HT-29 (cell line): ENCODE measurements at places on chromosomes 1 and 21. TPM values are rescaled to one million over a fixed set of nuclear protein-coding genes. Genes with fewer than 3 reads are reported as not detected.

STUM gene
- not detected in 2 replicates for total RNA-seq

DNA sequence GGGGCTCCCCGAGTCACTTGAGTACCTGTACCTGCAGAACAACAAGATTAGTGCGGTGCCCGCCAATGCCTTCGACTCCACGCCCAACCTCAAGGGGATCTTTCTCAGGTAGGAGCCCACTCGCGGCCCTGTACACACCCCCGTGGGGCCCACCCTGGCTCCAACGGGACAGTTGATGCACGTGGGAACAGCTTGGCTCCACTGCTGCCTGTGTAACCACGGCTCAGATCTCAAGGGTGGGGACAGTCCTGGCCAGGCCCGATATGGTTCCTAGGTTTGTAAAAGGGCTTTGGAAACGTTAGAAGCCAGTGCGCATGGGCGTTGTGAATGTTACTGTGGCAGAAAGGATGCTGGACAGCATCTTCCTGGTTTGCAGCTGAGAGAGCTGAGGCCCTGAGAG is 18.8 kb downstream of the PODN start:
- DNase-seq, result no peak

- no peak for DNase-seq
These were observed 26.4 kb downstream of the CHI3L2 start for GRCh38 chr1:111253876-111254275.

DNA sequence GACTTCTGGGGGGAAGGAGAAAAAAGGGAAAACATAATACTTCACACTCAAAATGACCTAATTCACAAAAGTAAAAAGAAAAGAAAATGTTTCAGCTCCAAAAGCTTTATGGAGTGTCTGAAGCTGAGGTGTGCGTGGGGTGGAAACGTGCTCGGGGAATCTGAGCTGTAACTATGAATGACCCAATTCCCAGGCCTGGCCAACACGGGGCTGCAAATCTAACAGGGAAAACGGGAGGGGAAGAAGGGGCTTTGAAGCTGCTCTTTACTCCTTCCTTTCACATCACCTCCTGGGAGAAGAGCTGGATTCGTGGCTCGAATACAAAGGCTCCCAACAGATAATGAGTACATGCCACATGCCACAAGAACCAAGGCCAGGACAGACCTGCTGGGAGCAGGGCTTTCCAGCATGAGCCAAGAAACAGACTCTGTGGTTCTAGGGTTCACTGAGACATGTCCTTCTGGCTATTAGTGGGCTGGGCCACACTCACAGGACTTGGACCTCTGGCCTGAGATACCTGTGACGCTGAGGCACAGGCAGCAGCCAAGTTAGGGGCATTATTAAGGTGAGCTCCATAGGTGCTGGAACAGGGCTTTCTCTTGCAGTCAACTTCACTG is 51.5 kb downstream of the SLC66A1 start:
- no peak for DNase-seq

DNA sequence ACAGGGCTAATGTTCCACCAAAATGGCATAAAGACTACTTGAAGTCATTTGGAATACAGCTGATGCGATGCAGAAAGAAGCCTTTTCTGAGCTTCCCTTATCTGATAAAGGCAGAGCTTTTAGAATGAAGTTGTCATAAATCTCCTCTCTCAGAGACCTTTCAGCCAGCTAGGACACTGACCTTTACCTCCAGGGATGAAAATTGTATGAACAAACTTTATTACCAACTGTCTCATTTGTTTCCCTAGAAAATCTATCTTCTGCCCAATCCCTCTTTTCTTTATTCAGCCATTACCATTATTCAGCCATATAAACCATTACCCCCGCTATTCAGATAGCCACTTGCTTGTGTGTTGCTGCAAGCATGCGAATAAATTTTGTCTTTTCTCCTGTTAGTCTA is 29.7 kb upstream of the RNF2 start:
- no peak for DNase-seq

DNA sequence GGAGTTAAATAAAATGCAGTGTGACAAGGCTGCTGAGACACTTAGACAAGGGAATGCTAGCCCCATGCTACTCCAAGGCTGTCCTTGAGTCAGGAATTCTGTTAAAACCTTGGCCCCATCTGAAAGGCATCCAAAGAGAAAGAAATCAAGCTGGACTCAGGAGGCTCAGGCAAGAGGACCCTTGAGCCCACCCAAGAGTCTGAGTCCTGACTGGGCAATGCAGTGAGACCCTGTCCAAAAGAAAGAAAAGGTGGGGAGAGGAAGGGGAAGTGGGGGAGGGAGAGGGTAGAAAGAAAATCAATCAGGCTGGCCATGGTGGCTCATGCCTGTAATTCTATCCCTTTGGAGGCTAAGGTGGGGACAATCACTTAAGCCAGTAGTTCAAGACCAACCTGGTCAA is 26.7 kb downstream of the CLSTN1 start:
- no peak for DNase-seq

- DNase-seq, result no peak
These were observed 19.4 kb upstream of the TMEM125 start for GRCh38 chr1:43250351-43250761.

DNA sequence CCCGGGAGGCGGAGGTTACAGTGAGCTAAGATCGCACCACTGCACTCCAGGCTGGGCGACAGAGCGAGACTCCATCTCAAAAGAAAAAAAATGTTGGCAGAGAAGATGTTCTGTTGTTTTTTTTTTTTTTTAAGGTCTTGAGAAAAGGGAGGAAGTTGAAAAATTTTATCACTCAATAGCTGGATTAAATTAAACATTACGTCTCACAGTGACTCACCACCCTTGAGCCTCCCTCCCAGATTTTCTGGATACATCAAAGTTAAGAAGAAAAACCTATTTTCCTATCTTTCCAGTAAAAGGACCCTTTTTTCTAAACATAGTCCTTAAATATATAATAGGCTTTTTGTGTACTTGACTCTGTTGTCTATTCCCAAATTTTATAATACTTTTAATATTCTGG is 35.5 kb downstream of the IFNAR1 start:
- no peak for DNase-seq

DNA sequence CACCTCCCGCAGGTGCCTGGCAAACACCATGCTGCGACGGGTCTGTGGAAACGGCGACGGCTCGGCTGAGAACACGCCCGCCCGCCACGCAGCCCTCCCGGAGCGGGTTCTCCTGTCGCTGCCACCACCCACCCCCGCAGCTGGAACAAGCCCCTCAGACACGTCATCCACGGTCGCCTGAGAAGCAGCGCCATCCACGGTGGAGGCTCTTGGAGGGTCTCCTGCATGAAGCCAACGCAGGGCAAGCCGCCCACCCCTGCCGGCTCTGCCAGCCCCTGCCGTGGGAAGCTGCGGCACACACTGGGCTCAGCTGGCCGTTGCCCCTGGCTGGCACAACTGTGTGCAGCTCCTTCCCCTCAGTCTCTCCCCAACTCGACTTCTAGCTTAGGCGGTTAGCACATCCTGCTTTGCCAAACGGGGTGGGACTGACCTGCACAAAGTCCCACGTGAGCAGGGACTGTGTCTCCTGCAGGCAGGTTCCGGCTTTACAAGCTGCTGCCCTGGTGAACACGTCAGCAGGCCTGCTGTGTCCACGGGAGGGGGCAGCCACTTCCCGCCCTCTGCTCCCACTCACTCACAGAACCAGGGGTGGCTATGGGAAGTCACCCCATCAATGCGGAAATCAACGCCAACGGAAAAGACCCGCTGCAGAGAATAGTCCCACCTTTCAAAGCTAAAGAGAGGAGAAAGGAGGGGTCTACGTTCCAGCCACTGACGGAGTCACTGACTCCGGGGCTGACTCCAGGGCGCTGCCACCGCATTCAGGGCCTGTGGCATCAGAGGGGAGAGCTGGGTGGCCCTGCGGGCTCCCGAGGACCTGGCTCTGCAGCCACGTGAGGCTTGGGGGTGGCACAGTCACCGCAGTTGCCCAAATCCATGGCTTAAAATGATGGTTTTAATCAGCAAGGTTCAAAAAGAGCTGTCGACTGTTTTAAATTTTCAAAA is 10.3 kb downstream of the POFUT2 start:
- DNase-seq, result no peak

- no peak for DNase-seq
These were observed 97.0 kb downstream of the SIPA1L2 start for GRCh38 chr1:232532901-232533300.

OPRD1 gene
- total RNA-seq, result under 0.01 and 0.03 TPM in 2 replicates

ASH1L gene
- total RNA-seq, result 12.1 and 18.9 TPM in 2 replicates

- DNase-seq, result no peak
These were observed 138.3 kb upstream of the ETS2 start for GRCh38 chr21:38667291-38667870.

DNA sequence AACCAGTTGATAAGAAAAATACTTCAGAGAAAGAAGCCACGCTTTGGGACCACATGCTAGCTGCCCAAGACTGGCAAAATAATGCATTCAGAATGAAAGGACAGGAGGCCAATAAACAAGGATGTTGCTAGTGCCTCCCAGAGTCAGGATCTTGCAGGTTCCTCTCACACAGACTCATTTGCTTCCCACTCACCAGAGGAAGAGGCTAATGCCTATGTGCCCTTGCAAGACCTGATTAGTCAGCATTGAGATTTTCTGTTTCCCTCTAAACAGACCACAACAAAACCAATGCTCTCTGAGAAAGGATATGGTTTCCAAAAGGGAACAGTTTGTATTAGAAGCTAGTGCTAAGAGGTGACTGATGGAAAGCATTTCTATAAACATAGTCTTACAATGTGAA is 85.7 kb downstream of the NRDC start:
- DNase-seq, result no peak

GRCh38 chr21:42093991-42094421 is 22.9 kb downstream of the UMODL1 start:
- no peak for DNase-seq

DNA sequence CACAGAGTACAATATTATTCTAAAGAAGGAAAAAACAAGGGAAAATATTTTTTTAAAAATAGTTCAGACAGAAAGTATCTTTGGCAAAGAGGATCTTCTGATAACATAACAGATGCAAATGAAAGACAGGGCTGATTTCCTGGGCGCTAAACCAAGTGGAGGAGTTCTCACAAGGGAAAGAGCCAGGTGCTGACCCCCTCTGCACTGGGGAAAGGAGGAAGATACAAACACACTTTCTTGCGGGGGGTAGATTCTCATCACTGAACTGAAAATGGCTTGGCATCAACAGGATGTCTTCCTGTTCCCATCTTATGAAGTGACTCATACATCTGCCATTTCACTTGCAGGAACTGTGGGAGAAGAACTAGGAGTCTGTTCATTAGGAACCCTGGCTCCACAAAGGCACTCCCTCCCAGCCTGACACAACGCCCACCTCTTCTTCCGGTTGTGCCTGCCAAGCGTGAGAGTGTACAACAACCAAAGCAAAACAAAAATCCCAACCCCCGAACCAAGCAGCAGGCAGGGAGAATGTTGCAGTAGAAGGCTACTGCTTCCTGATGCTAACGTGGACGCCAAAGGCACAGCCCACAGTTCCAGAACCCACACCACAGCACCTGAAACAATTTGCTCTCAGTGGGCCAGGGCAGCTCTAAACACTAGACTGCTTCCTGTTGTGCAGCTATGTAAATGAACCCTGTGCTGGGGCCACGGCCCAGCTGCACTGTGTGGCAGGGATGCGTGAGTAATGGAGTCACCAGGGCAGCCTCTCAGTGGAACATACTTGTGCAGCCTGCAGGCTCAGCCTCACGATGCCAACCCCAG is 51.0 kb downstream of the GADD45A start:
- peak; percentile 80 for DNase-seq

GRCh38 chr1:61244114-61244513 is 161.8 kb downstream of the NFIA start:
- no peak for DNase-seq
